ENCODE measurements at places on chromosomes 13 and 19. TPM values are rescaled to one million over a fixed set of nuclear protein-coding genes. Genes with fewer than 3 reads are reported as not detected.

- no peak for DNase-seq
Measured at GRCh38 chr19:45542234-45542668, 35.0 kb downstream of the VASP start.

DNA sequence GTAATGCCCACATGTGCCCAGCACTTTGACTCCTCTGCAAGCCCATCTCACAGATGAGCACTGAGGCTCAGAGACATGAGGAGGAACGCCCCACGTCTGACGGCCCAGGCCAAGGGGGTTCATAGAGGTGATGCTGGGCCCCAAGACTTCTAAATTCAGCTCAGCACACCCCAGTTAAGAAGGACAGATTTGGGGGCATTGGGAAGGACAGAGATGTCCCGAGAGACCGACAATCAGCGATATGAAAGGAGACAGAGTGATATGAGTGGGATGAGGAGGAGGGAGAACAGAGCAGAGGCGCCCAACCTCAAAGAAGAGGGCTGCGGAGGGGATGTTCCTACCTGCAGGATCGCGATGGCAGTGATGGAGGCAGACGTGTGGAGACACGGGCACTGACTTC is at the start of gene CNFN:
Gene CNFN (minus strand): TSS at position 399 of the 400 bp plus-strand sequence. CDS start 1,260 bp downstream, outside the sequence.
- DNase-seq, result no peak

DNA sequence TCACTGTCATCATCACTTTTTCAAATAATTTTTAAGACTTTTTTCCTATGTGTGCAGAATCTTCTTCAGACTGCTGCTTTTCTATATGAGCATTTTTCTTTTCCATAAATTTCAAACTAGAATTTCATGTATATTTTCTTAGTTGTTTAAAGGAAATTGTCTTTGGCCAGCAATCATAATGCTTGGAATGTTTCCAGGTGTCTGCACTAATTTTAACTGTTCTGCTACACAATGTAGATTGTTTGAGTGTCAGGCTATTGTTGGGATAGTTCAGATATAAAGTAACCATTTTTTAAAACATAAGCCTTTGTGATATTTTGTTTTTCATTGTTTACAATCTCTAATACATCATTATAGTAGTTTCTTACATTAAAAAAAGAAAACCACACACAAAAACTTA is 1418.5 kb downstream of the EFNB2 start:
- no peak for DNase-seq

The SHFL gene
- 6.6 TPM for total RNA-seq

The TIMM13 gene
- total RNA-seq, result 13.2 TPM

The C13orf46 gene
- 0.54 TPM for total RNA-seq

Measured in cerebellum (tissue), 4 donors.